ENCODE measurements at places on chromosomes 7 and 10.

DNA sequence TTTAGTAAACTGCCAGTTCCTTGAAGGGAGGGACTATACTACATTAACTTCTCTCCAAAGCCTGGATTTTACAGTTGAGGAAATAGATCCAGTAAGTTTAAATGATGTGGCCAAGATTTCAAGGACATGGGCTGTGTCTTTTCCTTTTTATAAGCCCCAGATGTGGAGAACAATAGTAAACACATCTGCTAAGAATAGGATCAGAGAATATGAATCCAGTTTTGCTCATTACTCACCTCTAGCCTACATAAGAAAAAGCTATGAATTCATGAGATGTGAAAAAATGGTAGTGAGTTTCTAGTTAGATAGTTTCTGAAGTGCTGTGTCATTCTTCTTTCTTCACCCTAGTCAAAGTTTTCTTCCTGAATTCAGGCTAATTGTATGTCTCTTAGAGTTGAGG, 38.6 kb downstream of the MAGI2 start:
- no peak for DNase-seq

DNA sequence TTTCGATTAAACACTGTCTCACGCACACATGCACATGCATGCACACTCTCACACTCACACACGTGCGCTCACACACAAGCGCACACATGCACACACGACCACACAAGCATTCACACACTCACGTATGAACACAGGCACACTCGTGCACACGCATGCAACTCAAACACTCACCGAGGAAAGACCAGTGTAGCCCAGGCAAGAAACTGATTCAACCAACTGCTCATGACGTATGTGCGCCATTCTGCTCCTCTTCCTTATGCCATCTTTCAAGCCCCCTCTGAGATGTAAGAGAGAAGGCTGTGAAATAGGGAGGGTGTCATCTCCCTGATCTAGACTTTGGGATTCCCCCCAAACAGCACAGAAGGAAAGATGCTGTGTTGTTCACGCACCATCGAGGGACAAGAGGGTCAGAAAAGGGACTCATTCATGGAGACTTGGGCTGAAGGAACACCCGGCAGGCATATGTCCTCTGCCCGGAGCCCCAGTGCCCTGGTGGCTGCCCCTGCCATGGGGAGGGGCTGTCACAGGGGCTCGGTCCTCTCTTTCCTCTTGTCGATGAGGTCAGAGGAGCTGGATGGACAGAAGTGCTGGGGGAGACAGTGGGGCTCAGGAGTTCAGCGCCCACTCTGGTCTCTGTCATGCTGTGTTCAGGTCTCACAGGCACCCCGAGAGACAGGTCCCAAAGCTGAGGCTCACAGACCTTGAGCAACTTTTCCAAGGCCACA, 130.1 kb upstream of the SHH start:
- no peak for DNase-seq

DNA sequence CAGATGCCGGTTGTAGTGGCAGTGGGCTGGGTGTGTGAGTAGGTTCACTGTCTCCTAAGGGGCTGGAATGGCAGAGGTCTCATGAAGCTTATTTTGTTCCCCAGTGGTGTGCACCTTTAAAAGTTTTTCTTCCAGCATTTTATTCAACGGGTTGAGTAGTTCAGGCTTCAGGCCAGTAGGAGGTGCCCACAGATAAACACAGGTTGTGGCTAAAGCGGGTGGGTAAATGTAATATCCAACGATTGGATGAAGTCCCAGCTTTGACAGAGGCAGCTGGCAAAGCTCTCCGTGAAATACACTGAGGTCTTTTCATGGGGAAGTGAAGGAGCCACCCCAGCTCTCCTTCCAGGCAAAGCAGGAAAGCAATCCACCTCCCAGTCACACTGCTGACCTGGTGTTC, 339.8 kb upstream of the LRRTM3 start:
- DNase-seq, result no peak

DNA sequence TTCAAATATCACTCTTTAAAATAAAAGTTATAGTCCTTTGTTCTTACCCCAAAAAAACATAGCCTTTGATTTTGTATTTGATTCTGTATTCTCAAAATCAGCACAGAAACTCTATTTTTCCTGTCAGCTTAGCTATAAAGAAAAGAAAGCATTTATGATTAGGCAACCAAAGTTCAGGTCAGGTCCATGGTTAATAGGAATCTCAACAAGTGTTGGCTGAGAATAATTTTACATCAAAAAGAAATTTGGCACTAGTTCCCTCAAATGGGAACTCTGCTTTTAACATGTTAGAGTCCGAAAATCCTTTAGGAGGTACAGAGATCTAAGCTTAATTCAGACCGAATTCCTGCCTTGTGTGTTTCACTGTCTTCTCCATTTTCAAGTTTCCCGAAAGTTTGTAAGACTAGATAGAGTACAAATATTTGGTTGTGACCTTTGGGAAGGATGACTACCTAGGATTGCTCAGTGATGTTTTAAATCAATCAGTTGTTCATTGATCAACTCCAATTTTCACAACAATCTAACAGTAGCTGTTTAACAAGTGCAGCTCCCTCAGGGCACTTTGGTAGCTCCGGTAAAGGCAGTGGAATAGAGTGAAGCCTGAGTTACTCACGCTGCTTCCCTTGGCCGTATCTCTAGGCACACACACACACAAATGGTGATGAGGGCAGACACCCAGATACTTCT, 8.8 kb upstream of the ENO4 start:
- no peak for DNase-seq

DNA sequence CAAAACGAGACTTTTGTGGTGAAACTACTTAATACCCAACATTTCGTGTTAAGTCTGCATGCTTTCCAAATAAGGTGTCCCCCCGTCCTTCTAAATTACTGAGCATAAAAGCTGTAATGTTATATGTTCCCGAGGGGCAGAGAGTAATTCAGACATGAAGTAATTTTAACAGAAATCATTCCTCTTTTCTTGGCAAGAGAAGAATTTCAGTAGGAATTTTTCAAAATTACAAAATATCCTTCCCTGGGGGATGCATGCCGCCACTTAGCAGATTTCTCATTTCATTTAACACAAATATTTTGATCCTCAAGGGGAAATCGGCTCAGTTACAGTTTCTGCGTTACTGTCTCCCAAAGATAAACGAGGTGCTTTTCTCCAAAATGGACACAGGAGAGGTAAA, 213.2 kb upstream of the RHOBTB1 start:
- no peak for DNase-seq

DNA sequence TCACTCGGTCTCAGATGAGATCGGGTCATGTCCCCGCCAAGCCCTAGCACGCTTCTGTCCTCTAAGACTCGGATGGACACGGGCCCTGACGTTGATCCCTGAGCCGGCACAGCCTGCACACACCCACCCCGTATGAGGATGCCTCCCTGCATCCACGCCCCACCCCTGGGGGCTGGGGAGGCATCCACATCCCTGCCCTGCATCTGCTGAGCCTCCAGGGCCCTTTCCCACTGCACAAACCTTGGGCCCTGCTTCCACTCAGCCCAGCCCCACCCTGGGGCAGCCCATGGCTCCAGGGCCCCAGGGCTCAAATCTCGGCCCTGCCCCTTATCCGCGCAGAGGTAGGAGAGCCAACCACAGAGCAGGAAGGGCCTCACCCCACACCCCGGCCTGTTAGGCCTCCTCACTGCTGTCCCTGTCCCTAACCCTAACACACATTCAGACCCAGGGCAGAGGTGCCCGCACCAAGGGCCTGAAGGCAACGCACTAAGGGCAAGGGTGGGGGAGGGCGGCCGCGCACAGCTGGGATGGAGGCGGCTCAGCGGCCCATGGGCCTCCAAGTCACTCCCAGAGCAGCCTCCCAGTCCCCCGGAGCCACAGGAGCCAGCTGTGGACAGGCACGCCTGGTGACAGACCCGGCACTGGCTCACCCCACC, 9.5 kb upstream of the MICALL2 start:
- no peak for DNase-seq

DNA sequence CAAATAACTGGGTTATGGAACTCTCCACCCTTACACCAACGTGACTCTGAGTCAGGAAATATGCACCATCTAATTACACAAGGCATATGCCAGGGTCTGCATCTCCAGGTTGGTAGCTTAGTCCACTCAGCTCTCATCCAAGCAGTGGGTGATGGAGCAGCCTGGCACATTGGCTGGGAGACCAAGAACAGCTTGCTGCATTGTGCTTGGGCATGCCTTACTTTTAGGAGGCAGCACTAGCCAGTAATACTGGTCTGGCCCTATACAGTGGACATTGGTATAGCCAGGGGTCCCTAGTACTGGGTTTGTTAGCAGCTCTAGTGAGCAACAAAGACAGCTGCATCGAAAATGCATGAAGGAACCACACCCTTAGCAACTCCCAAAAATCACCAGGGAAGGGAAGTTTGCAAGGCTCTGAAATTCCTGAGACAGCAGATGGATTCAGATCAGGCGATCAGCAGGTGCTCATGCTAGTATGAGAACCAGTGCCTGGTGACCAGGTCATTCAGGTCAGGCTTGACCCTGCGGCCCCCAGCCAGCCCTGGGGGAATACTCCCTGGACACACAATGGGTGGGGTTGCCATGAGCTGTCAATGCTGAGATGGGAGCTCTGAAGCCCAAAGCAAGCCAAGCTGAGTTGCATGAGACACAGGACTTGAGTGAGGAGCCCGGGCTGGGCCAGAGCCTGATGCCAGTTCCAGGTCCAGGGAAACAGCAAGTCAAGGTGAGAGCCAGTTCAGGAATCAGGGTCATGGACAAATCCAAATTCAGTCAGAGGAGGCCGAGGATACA, 217.9 kb upstream of the ZMIZ1 start:
- no peak for DNase-seq

DNA sequence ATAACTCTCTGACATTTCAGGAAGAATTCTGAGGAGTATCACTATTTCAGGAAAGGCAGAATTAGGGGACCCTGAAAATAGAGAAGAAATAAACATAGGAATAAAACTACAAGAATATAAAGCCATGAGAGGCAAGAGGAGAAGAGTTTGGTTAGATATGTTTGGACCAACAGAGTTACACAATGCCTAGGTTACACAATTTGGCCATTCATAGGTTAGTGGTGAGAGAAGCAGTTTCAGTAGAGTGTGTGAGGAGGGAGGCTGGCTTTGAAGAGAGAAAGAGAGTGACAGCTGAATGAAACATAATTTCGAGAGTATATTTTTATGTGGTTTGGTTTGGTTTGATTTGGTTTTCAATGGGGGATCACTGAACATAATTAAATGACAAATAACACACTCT, 783.2 kb upstream of the LRRN3 start:
- DNase-seq, result no peak

DNA sequence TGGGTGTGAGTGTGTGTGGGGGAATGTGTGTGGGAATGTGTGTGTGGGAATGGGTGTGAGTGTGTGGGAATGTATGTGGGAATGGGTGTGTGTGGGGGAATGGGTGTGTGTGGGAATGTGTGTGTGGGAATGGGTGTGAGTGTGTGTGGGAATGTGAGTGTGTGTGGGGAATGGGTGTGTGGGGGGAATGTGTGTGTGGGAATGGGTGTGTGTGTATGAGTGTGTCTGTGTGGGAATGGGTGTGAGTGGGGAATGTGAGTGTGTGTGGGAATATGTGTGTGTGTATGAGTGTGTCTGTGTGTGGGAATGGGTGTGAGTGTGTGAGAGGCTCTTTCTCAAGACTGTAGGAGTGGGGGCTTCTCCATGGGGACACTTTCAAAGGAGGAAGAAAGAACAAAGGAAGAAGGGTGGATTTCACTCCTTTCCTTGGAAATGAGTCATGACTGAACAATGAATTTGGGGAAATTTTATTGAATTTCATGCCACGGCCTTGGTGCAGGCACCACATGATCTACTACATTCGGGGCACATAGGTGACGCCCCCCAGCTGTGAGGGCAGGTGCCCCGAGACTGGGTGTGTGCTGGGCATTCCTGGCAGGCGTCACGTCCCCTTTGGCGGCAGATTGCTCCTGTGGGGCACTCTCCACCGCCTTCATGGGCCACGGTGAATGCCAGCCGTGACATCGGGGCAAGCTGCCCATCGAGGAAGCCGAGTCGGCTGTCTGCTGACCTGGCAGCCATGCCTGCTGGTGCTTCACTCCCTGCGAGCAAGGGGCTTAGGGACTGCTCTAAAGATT, 88.8 kb upstream of the INSIG1 start:
- no peak for DNase-seq

Data from NCI-H1105 (cell line).